ENCODE measurements at places on chromosomes 1 and 21.

- DNase-seq = no peak
These were observed 181.6 kb downstream of the FCRL5 start for GRCh38 chr1:157370698-157371097.

- no peak for DNase-seq
These were observed 38.3 kb upstream of the OSBPL9 start for GRCh38 chr1:51578383-51579109.

DNA sequence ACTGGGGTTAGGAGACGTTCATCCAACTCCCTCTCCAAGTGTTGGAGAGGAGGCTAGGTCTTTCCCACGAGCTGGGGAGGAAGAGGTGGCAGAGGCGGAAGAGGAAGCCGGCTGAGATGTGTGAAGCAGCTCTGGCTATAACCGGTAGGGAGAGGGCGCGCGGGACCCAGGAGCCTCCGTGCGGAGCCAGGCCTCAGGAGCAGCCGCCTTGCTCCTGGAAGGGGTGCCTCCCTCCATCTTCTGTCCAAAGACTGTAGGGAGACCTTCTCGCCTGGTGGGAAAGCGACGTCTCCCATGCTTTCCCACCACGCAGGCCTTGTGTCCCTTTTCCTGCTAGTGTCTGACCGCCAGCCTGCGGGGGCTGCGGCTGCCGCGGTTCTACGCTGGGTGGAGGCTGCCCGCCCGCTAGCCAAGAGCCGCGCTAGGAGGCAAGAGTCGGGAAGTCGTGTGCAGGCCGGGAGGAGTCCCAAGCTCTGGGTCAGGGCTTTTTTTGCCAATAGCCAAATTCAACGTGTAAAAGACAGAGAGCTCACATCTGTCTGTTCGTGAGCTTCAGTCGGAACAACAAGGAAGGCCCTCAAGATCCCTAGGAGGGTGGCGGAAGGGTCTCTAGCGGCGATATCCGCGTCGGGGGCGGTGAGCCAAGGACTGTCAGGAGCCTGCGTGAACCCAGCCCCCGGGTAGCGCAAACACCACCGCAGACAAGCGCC lies 8.4 kb upstream of the NBPF11 start:
- no peak for DNase-seq

GRCh38 chr1:6691507-6691906 lies 10.1 kb downstream of the DNAJC11 start:
- DNase-seq = no peak

GRCh38 chr1:2628191-2628932 lies 4.5 kb downstream of the MMEL1 start:
- no peak for DNase-seq

Data from NCI-H1105 treated with DMSO at 0.1 percent for 48 hours (cell line).